ENCODE measurements at places on chromosomes 7 and 10. TPM values are rescaled to one million over a fixed set of nuclear protein-coding genes. Genes with fewer than 3 reads are reported as not detected.

ANKRD1 gene
- total RNA-seq, result 785 TPM

SYCE1 gene
- 1.00 TPM for total RNA-seq

ANKRD2 gene
- 0.67 TPM for total RNA-seq

ABCA13 gene
- total RNA-seq, result 0.05 TPM

GIMAP6 gene
- 89.9 TPM for total RNA-seq

GIMAP5 gene
- total RNA-seq, result 54.7 TPM

NPFFR1 gene
- not detected for total RNA-seq

INA gene
- 1.1 TPM for total RNA-seq

All from mammary microvascular endothelial cell (primary cell).